ENCODE measurements at places on chromosomes 4 and X. TPM values are rescaled to one million over a fixed set of nuclear protein-coding genes. Genes with fewer than 3 reads are reported as not detected.

DNA sequence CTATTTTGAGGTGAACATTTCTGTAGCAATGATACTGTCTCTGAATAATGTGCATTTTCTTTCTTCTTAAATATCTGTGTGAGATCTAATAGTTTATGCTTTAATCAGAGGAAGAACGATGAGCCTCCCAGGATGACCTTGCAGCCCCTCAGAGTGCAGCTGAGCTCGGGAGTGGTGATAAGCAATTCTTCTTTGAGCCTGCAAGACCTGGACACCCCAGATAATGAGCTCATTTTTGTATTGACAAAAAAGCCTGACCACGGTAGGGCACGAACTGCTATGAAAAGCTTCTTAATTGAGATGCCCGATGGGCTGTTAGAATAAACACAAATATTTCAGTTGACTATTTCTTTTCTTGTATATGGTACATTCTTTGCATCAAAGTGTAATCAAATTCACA lies 105.0 kb upstream of the ANXA3 start:
- ATAC-seq = no peak

GRCh38 chr4:3501825-3502425 lies 30.3 kb downstream of the LRPAP1 start:
- ATAC-seq = no peak

DNA sequence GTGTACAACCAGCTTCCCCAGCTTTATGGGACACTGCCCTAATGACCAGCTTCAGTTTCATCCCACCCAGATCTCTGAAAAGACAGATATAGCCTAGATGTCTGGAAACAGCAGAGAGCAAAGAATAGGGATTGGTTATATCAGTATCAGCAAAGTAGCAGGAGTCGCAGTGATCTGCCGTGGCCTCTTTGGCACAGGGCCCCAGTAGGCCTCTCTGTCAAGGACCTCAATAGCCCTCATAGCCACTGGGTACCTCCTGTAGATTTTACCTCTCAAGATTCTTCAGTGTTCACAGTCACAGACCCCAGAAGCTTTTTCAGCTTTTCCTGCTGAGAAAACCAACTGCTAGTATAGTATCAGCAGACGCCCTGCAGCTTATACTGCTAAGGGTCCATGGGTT lies 104.6 kb downstream of the ARHGEF9 start:
- no peak for ATAC-seq

DNA sequence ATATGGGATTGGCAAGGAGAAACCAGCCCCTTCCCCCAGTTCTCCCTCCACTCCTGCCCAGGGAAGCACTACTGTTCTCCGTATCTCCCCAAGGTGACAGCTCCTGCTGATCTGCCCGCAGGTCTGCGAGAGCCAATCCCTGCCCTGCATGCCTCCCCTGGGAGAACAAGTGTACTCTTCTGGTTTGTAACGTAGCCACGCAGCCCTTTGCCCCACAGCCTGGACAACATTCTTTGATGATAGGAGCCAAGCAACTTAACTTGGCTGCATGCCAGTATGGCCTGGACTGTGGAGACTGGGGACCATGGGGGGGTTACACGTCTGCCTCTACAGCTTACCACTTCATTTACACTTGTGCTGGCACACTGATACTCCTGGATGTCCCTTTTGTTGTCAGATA lies 2.0 kb downstream of the STBD1 start:
- ATAC-seq = no peak

DNA sequence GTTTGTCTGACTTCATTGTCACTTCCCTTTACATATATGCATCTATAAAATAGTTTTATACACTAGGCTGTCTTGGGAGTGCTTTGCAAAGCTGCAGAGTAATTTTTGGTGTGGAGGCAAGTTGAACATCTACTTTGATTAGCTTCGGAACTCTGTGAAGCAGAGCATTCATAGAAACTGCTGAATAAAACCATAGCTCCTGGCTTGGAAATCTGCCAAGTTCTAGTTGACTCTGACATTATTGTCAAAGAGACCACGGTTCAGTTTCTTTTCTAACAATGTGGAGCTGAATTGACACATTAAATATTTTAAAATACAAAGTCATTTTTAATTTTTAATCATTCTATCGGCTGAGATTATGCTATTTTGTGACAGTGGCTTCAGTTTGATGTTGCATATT lies 335.0 kb downstream of the BMPR1B start:
- no peak for ATAC-seq

GRCh38 chrX:19707246-19707871 lies 180.0 kb downstream of the SH3KBP1 start:
- no peak for ATAC-seq

DNA sequence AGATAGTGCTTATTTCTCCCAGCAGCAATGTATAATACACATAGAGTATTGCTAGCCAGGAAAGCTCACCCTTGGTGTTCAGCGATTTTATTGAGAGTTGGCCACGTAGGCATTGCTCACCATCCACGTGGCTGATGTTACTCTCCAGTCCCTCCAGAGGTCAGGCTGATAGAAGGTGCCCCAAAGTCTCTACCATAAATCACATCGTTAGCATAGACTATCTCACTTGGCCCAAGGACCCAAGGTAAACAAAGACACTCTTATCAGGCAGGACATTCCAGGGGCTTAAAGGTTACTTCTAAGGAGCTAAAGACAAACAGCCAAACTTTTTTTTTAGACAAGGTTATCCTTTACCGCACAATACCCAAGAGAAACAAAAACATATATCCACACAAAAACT lies 30.3 kb upstream of the RGN start:
- ATAC-seq = no peak

DNA sequence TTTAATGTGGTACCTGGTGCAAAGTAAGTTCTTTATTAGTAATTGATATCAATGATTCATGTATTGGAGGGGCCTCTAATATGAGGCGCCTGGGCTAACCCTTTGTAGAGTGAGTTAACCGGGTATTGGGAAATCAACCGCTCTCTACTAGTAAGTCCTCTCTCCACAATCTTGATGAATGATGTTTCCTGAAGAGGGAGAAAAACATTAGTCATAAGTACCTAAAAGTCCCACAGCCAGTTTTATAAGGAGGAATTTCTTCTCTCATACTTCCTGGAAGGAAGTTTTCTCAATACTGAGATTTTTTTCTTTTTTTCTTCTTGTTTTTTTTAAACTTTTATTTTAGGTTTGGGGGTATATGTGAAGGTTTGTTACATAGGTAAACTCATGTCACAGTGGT lies 62.3 kb downstream of the AGTR2 start:
- ATAC-seq = peak; percentile 84

The ZFYVE28 gene
- total RNA-seq = 5.3 TPM

The RPA4 gene
- total RNA-seq = 0.64 TPM

The RPL10 gene
- 2,565 TPM for total RNA-seq

The PPEF2 gene
- total RNA-seq = not detected

The KLB gene
- total RNA-seq = 0.32 TPM

All from esophagus mucosa (tissue), 1 donor.